ENCODE measurements at places on chromosomes 1 and 21. TPM values are rescaled to one million over a fixed set of nuclear protein-coding genes. Genes with fewer than 3 reads are reported as not detected.

GRCh38 chr21:37700641-37701202, 215.5 kb downstream of the KCNJ6 start:
- DNase-seq, result peak; percentile 12

DNA sequence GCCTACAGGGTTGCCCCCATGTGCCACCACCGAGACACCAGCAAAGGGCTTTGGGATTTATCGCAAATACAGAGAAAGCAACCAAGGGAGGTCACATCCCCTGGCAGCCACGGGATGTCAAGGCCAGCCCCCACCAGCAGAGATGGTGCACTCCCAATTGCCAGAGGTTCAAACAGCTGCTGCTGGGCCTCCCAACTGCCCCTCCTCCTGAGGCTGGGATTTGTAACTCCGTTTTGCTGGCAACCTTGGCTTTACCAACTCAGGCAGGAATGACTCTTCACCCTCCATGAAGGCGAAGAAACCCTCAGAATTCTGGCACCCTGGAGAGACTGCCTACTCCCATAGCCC, 11.6 kb downstream of the TMEM53 start:
- DNase-seq, result no peak

DNA sequence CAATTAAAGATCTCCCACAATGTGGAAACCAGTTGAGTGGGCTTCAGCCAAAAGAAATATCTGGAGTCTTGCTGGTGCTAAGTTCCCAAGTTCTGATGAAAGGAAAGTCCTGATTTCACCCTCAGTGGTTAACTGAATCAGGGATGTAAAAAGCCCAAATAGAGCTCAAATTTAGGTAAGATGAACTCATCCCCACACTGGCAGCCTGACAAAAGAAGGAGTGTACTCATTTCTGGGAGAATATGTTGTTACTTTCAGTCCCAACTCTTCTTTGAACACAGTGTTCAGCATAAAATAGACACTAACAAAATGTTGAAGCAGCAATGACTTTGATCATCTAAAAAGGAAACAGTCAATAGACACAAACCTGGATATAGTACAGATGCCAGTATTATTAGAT, 91.7 kb downstream of the CHRM3 start:
- DNase-seq, result no peak

RGS18 gene
- not detected for total RNA-seq

All from activated CD4-positive, alpha-beta T cell treated with anti-CD3 and anti-CD28 coated beads for 36 hours (primary cell).